ENCODE measurements at places on chromosomes 2 and 18. TPM values are rescaled to one million over a fixed set of nuclear protein-coding genes. Genes with fewer than 3 reads are reported as not detected.

The PRPF40A gene
- 147 TPM for total RNA-seq

The TCF7L1 gene
- 1.1 TPM for total RNA-seq

The TRMT61B gene
- total RNA-seq = 13.4 TPM

The DAW1 gene
- 1.1 TPM for total RNA-seq

The PLEK gene
- not detected for total RNA-seq

The TEKT4 gene
- not detected for total RNA-seq

The MFSD2B gene
- total RNA-seq = not detected

Data from MCF 10A (cell line).